SK-N-SH treated with all-trans-retinoic acid at 6 μM for 48 hours (cell line): ENCODE measurements at places on chromosomes 4 and X.

DNA sequence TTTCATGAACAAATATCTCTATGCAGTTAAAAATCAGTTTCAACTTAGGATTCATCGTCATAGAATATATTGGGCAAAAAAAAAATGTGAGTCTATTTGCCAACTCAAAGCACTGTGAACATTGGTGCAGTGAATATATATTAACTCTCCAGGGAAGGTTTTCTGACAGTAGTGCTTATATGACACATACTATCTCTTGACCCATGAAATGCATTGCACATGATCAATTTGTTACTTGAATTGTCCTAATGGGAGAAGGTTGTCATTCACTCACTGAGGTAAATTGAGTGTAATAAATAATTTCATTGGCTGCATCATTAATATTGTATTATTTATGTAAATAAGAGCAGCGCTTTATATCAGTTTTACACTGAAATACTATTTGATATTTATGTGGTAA, 2458.5 kb downstream of the ARAP2 start:
- ATAC-seq: no peak

- no peak for ATAC-seq
Measured at GRCh38 chr4:94583914-94584641, 132.3 kb downstream of the PDLIM5 start.

DNA sequence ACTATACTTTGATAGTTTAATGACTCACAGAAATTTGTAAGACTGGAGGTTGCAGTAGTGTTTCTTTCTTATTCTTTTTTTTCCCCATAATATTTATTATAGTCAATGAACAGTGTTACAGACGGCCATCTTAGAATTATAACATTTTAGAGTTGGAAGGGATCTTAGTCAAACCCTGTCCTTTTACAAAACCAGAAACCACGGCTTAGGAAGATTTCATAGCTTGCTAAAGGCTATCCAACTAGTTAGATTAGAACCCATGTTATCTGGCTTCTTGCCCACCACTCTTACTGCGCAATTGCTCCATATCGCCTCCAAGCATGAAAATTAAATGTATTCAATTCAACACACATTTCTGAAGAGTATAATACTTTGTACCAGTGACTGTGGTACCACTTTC, 1.1 kb downstream of the XIAP start:
- ATAC-seq: no peak

DNA sequence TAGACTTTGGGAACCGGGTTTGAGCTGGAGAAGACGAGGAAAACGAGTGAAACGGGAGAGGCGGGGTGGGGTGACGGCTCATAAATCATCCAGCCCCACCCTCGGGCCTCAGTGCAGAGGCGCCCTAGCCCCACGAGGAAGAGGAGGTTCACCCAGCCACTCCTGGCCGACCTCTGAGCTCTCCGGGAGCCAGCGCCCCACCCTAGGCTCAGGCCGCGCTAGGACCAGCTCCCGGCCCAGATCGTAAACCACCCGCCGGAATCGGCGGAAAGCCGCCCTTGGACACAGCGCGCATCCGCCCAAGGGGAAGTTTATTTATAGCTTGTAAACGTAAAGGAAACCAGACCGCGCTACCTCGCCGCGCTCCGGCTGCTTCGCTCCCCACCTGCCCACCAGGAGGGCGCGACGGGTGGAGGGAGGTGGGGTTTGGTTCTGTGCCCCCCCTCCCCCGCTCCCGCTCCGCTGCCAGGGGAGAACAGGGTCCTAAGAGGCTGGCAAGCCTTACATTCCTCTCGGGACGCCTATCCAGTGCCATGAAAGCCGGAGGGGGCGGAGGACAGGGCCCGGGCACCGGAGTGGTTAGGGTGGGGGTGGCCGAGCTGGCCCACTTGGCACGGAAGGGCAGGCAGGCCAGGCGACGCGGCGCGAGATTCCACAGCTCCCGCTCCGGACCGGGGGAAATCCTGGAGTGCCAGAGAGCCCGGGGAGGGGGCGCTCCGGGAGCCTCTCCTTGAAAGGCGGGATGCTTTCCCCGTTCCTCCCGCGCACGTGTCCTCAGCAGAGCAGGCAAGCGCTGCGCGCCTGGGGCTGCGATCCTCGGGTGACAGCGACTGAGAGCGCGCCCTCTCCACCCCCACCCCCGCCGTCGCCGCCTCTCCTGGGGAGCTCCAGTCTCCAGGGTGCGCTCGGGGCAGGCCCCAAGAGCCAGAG, 84.2 kb downstream of the BCOR start:
- peak; percentile 46 for ATAC-seq

GRCh38 chrX:41670112-41670511, 18.7 kb upstream of the GPR34 start:
- no peak; the same call in 2 of the 3 replicates for ATAC-seq

GRCh38 chrX:15321447-15321846, 6.0 kb upstream of the ASB11 start:
- no peak for ATAC-seq

GRCh38 chrX:70139736-70140135, 6.5 kb downstream of the IGBP1 start:
- ATAC-seq: no peak

DNA sequence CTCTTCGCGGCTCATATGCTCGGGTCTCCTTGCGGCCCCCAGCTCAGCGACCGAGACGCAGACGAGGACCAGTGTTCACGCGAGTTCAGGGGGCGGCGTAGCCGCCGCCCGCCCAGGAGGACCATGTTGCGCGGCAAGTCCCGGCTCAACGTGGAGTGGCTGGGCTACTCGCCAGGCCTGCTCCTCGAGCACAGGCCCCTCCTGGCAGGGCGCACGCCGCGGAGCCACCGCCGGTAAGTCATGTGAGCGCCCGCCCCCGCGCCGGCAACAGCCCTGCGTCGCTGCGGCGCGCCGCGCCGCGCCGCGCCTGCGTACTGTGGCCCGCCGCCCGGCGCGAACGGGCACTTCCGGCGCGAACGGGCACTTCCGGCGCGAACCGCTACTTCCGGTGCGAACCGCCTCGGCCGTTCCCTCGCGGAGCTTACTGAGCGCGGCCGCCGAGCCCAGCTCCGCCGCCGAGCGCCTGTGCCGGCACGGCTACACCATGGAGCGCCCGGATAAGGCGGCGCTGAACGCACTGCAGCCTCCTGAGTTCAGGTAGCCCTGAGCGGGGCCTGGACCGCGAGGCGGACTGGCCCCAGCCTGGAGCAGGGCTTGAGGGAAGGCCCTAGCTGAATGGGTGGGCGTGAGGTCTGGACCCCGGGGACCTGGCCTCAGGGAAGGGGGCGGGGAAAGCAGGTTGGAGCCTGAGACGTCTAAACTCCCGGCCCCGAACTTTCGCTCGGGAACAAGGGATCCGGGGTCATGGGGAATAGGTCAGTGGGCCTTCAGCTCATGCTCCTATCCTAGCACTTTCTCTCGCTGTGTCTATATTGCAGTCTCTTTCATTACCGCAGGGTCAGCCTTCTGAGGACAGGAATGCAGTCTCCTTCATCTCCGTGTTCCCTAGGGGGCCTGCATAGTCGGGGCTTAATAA, at the start of gene VMA21:
Gene VMA21 (plus strand): TSS at position 382 of the 916 bp plus-strand sequence. CDS start 103 bp downstream, at position 485.
- peak; percentile 93 for ATAC-seq

DNA sequence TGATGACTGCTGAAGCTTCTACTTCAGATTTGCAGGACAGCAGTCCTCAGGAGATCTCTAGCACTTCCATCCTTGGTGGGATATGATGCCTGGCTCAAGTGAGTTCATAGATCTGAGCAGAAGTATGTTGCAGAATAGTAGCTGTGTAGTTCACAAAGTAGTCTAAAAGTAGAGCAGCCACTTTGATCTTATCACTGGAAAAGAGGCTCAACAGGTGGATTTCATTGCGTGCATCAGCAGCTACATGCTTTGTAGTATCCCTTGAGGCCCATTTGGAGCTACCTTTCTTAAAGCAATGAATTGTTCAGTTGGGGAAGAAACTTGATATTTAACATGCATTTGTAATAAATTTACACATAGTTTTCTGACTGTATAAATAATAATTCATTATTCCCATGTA, 29.9 kb downstream of the BEX3 start:
- ATAC-seq: no peak

DNA sequence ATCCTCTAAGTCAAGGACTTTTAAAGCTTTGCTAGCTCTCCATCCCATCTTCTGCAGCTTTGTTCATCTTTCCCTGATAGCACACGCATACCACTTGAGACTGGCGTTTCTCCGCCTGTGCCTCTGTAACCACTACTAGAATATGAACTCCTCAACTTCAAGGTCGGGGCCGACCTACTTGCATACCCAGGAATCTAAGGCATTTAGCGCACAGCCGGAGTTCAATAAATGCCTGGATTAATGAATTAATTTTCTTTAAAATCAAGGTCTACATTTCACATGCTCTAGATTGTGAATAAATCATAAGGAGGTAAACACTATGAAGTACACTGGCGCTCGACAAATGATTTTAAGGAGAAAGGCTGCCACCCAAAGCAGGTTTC, 89.3 kb downstream of the HNRNPD start:
- ATAC-seq: no peak

DNA sequence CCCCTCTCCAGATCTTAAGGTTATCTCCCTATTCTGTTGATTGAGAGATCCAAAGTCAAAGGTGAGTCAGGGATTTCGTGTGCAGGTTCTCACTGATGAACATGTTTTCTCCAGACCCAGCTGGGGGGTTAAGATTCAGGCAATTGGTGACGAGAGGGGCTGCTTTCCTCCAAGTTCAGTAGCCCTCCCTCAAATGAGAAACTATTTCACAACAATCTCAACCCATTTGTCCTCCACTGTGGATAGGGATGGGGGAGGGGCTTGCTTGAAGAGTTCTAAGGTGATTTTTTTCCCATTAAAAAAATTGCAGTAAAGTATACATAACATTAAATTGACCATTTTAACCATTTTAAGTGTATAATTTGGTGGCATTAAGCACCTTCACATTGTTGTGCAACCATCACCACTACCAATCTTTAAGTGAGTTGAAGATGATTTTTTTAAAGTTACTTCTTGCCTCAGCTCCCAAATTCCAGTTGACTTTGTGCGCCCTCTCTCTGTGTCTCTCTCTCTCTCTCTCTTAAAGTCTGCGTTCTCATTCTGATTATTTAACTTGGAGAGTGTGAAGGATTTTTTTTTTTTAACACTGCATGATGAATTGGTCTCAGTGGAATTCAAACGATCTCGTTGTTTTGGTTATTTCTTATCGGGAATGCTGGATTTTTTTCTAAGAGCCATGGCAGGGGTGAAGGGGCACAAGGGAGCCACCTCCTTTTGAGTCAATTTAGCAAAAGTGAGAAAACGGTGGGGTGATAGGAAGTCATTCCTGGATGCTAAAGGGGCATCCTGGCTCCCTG, 175.9 kb downstream of the SHROOM3 start:
- no peak for ATAC-seq

GRCh38 chrX:132956421-132957210, 1.8 kb downstream of the HS6ST2 start:
- peak; percentile 23; the same call in 1 of the 3 replicates for ATAC-seq

DNA sequence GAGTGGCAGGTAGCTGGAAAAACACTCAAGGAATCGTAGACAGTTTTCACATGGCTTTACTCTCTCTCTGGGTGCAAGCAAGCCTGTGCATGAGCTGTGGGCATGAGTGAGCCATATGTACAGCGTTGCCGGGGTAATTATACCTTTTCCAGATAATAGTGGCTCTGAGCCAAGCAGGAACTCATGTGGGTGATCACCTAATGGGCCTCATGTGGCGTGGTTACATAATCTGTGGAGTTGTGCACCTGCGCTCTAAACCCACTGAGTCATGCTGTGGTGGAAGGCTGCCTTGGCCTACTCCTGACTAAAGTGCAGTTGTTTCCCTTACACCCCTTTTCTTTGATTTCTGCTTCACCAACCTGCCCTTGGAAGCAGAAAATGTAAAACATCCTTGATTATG, 1564.5 kb upstream of the PCDH10 start:
- ATAC-seq: no peak

GRCh38 chr4:158068068-158068467, 104.8 kb downstream of the GASK1B start:
- peak; percentile 43; the same call in 1 of the 3 replicates for ATAC-seq

DNA sequence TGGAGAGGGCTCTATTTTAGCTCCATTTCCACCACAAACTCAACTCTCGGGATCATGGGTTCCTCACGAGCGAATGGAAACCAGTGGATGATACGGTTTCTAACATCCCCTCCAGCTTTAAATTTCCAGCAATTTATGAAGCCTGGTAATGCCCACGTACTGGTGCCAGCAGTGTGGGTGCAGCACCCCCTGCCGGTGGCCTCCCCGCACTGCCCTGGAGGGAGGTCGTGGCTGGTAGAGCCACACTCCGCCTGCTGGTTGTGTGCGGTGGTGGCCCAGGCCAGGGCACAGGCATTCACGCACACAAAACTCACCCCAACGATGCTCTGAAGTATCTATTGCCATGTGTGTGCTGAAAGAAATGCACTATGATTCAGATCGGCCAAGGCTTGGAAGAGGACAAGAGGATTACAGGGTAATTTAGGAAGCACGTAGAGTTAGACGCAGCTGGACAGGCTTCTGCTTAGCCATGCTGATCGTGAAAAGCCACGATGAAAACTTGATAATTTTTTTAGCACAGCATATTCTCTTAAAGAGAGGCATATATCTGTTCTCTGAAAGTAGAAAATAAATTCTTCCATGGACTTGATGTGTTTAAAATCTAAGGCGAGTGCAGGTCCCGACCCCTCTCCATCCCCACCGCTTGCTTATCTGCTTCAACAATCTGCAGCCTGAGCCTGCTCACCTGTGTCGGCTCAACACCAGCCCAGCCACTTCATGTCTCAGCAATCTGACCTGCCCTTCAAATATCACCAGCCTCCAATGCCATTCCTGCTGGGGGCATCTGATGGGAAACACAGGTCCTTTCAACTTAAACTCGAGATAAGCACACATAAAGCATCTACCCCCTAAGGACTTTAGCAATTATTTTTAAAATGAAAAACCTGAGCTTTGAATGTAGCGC, 59.1 kb downstream of the SCD5 start:
- ATAC-seq: peak; percentile 96

GRCh38 chr4:86822136-86822535, 27.0 kb downstream of the SLC10A6 start:
- no peak for ATAC-seq

DNA sequence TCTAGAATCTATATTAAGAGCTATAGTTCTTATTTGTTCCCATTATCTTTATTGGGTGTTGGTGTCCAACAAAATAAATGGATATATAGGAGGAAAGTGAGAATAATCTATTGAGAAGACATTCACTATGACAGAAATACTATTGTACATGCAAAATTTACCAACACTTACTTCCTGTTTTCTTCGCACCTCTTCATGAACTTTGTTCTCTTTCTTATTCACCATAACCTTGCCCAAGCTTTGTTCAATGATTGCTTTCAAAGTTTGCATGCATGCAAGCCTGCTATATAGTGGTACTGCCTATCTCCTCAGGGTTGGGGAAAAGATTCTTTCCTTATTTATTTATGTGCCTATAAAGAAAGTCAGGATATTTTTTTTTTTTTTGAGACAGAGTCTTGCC, 176.4 kb upstream of the JADE1 start:
- ATAC-seq: no peak

GRCh38 chrX:147680251-147680650, 231.5 kb upstream of the FMR1 start:
- no peak for ATAC-seq

GRCh38 chr4:10032625-10033024, 11.3 kb upstream of the SLC2A9 start:
- ATAC-seq: no peak

- no peak for ATAC-seq
Measured at GRCh38 chrX:136735601-136736000, 45.1 kb downstream of the ARHGEF6 start.

- peak; percentile 65; the same call in 2 of the 3 replicates for ATAC-seq
Measured at GRCh38 chrX:47751670-47752069, 85.0 kb upstream of the ZNF81 start.

- no peak for ATAC-seq
Measured at GRCh38 chr4:155197757-155198156, 10.7 kb upstream of the NPY2R start.
